ENCODE measurements at places on chromosomes 4 and X.

- DNase-seq: no peak
Measured at GRCh38 chr4:112142182-112142581, 3.1 kb upstream of the FAM241A start.

DNA sequence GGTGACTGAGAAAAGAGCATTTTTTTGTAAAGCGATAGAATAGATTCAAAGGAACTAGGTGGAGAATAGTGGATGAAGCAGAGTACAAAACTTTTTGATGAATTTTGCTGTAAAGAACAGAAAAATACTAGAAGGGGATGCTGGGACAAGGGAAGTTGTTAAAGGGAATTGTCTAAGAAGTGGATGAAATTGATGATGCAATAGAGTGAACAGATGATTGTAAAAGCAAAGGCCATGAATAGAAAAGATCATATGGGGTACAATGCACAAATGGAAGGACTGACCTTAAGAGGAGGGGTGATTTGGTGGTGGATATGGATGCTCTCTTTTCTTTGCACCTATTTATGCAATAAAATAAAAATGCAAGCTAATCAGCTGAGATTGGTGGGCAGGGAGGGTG is 262.7 kb upstream of the MAD2L1 start:
- DNase-seq: no peak

DNA sequence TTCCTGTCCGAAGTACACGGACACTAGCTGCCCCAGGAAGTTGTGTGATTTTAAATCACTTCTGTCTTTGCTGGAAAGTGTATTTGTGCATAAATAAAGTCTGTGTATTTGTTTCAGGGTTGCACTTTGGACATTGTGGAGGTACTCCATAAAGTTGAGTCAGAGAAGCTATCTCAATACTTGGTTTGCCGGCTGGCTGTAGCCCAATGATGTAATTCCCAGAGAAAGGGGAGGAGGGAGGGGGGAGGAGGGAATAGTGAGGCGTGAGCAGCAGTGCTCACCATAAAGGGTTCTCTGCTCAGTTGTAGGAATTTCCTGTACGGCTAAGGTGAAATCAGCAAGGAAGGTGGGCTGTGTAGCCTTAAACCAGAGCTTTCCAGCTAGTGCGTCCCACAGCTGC is 7.5 kb downstream of the APEX2 start:
- no peak for DNase-seq

DNA sequence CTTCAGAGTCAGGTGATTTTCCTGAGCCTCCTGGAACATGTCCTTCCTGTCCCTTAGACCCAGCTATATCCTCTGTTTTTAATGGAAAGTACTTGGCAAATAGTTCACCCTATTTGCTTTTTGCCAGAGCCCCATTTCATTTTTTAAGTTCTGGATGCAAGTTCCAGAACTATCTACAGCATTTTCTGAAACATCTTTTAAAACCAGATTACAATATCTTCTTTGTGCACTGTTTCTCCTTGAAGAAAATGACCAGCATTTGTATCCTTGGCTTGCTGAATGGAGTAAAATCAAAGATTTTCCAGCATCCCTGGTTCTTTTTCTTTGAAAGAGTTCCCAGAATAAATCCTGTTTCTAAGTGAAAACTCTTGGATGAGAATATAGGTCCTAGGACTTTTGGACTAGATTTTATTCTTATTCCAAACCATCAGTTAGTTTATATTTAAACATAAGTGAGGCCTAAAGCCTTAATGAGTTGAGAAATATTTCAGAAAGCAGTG is 224.3 kb downstream of the ANK2 start:
- no peak for DNase-seq

All from cerebellar nuclear complex (tissue), 1 donor.